ENCODE measurements at places on chromosomes 6 and 20. TPM values are rescaled to one million over a fixed set of nuclear protein-coding genes. Genes with fewer than 3 reads are reported as not detected.

- H3K36me3 ChIP-seq, result no peaks in the 10 kb centered on the region
- no peak overlapping the region for H3K4me3 ChIP-seq
- no peaks in the 10 kb centered on the region for H3K27me3 ChIP-seq
These were observed 631.3 kb upstream of the IMPG1 start for GRCh38 chr6:76703786-76704185.

DNA sequence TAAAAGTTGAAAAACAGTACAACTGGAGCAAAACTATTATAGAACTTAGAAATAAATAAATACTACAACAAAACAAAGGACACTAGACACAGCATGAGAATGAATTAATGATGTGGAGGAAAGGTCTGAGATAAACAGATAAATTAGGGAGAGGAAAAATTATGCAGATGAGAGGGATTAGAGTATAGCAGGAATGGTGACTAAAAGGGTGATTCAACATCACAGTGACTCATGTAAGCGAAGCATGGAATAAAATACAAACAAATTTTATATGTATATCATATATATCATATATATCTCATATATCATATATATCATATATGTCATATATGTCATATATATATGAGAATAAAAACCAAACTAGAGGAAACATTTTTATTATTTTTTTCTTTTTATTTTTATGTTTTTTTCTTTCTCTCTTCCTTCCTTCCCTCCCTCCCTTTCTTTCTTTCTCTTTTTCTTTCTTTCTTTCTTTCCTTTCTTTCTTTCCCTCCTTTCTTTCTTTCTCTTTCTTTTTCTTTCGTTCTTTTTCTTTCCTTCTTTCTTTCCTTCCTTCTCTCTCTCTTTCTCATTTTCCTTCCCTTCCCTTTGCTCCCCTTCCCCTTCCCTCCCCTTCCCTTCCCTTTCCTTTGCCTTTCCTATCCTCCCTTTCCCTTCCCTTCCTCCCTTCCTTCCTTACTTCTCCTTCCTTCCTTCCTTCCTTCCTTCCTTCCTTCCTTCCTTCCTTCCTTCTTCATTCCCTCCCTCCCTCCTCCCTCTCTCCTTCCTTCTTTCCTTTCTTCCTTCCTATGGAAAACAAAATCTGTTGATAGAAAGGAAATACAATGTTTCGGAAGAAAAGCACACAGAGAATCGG, 1014.6 kb downstream of the GRIK2 start:
- no peaks in the 10 kb centered on the region for H3K36me3 ChIP-seq
- DNase-seq, result no peak
- H3K4me1 ChIP-seq, result no peaks in the 10 kb centered on the region
- H3K27ac ChIP-seq, result no peak overlapping the region

- no peak overlapping the region for H3K4me3 ChIP-seq
- DNase-seq, result no peak
- H3K36me3 ChIP-seq, result no peaks in the 10 kb centered on the region
- H3K4me1 ChIP-seq, result no peaks in the 10 kb centered on the region
- H3K27me3 ChIP-seq, result no peaks in the 10 kb centered on the region
- no peak overlapping the region for H3K27ac ChIP-seq
These were observed 414.7 kb downstream of the PTPRT start for GRCh38 chr20:42775037-42775436.

DNA sequence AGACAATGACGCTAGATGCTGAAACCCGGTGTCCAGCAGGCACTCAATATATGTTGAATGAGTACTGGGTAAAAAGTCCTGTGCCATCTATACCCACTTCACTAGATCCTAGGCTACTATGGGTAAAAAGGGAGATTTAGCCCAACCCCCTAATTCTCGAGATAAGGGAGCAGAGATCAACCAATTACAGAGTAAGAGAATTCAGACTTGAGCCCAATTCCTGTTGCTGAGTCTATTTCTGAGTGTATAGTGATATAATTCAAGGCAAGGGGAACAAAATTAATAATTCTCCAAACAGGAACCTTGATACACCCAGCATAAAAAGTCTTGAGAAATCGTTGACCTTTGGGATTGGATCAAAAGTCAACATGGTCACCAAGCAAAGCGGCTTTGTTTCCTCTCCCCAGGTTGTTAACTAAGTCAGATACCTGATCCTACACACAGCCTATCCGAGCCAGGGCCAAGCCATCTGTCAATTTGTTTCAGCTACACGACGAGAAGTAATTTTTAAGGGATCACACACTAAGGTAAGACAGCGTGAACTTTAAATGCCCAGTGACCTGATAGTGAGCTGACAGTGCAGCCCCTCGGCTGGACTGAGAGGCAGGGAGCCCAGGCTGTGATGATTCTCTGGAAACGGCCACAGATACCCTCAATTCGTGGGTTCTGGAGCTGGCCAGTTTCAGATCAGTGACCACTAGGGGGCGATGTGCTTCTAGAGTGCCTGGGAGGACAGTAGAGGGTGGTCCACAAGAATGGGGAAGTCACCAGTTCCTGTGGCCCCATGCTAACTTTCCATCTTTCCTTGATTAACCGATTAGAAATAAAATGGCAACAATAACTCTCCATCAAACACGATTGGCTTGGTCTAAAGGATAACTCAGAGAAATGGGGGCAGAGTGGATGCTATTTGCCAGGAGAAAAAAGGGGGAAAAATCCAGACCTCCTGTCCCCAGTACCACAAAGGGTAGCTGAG, 46.2 kb downstream of the SLC22A23 start:
- H3K4me1 ChIP-seq, result peaks cover 100% of the 10 kb centered on the region
- no peaks in the 10 kb centered on the region for H3K27me3 ChIP-seq
- peak; percentile 95 for DNase-seq
- H3K36me3 ChIP-seq, result peaks cover 47% of the 10 kb centered on the region

- no peak overlapping the region for H3K4me3 ChIP-seq
- no peaks in the 10 kb centered on the region for H3K36me3 ChIP-seq
- no peak overlapping the region for H3K27ac ChIP-seq
- no peaks in the 10 kb centered on the region for H3K27me3 ChIP-seq
These were observed 153.1 kb downstream of the MYB start for GRCh38 chr6:135334169-135334568.

The TFEB gene
- 18.7 TPM for polyA plus RNA-seq

- H3K36me3 ChIP-seq, result no peaks in the 10 kb centered on the region
- H3K4me1 ChIP-seq, result no peaks in the 10 kb centered on the region
- no peak for DNase-seq
- H3K4me3 ChIP-seq, result no peak overlapping the region
- no peak overlapping the region for H3K27ac ChIP-seq
- no peaks in the 10 kb centered on the region for H3K27me3 ChIP-seq
These were observed 62.6 kb downstream of the TOX2 start for GRCh38 chr20:43977252-43977651.

The CST2 gene
- polyA plus RNA-seq, result not detected

DNA sequence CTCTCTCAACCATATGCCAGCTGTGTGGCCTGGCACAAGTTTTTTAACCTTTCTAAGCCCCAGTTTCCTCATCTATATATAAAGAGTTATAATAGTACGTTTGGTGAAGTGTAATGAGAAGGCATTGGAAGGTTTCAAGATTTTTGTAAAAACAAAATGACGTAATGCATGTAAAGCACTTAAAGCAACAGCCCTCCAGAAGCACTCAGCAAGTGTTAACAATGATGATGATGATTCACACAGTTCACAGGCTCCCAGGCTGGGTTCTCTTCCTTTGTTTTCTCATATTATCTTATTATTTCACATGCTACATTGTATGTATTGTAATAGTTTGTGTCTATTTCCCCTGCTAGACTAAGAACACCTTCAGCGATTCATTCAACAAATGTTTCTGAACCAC, 6.2 kb downstream of the CEP250 start:
- peaks cover 41% of the 10 kb centered on the region for H3K4me1 ChIP-seq
- no peak overlapping the region for H3K4me3 ChIP-seq
- no peak overlapping the region for H3K27ac ChIP-seq
- H3K27me3 ChIP-seq, result no peaks in the 10 kb centered on the region
- peaks cover 61% of the 10 kb centered on the region for H3K36me3 ChIP-seq
- DNase-seq, result no peak

DNA sequence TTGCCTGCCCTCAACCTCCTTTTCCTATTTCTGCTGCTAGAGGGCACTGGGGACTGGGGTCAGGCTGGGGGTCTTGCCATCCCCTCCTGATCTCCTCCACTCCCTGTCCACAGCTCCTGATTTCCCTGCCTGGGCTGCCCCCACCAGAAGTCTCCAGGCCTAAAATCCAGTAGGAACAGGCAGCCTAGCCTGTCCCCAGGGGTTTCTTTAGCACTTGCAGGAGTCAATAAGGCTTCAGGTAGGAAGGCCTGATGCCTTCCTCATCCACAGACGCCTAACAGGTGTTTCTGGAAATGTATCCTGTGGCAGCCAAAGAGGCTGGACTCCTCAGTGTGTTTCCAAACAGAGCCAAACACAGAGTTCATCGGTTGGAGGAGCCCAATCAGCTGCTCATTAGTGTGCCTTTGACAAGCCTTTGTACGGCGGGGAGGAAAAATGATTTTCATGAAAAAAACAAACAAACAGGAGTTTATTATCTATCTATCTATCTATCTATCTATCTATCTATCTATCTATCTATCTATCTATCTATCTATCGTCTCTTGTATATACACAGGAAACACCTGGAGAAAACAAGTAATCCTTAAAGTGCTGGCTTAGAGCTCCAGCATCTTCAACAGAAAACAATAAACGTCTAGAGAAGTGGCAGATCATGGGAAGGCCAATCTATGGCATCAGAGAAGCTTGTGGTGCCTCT, 3.7 kb upstream of the RAET1E start:
- no peak for DNase-seq
- H3K27ac ChIP-seq, result no peak overlapping the region

The ADGRF1 gene
- polyA plus RNA-seq, result not detected

DNA sequence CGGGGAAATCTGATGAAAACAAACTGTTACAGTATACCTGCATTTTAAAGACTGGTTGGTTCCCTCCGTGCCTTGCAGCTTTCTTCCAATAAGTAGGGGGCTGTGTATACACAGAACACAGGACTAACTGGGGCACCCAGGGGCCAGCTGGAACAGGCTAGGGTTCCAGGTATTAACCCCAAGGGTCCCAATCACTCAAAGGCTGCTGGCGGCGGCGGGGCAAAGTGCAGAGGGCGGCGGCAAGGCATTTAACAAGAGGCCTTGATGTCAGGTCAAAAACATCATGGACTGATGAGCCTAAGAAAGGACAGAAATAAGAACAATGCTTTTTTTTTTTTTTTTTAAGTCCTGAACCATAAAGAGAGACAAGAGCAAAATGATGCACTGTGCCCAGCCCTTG, 2.5 kb downstream of the PMEPA1 start:
- no peaks in the 10 kb centered on the region for H3K36me3 ChIP-seq
- no peaks in the 10 kb centered on the region for H3K4me1 ChIP-seq
- DNase-seq, result no peak
- H3K4me3 ChIP-seq, result no peak overlapping the region
- no peak overlapping the region for H3K27ac ChIP-seq

The DTD1 gene
- polyA plus RNA-seq, result 46.7 TPM

DNA sequence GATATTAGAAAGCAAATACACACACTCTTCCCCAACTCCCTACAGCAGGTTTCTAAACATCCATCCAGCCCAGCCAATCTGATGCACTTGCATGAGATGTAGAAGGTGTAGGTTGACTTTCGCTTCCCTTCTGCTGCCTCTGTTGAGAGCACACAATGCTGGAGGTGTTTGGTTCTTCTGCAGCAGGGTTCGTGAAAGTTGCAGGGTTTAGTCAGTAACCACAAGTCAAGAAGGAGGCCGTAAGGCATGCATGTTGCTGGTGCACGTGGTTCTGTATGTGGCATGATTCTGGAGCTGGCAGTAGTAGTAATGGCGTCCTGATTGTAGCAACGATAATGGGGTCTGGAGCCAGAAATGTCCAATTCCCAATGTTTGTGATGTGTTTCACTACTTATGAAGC, 53.0 kb downstream of the DEK start:
- no peak for DNase-seq
- peaks cover 4% of the 10 kb centered on the region for H3K36me3 ChIP-seq
- no peak overlapping the region for H3K27ac ChIP-seq
- no peak overlapping the region for H3K4me3 ChIP-seq

The FAM184A gene
- polyA plus RNA-seq, result 6.5 TPM

- H3K4me1 ChIP-seq, result peaks cover 20% of the 10 kb centered on the region
- H3K27ac ChIP-seq, result peak overlapping the region; percentile 56
- no peak for DNase-seq
- H3K4me3 ChIP-seq, result peak overlapping the region; percentile 61
- no peaks in the 10 kb centered on the region for H3K27me3 ChIP-seq
- H3K36me3 ChIP-seq, result no peaks in the 10 kb centered on the region
These were observed 20.0 kb downstream of the DEF6 start for GRCh38 chr6:35317483-35318195.

DNA sequence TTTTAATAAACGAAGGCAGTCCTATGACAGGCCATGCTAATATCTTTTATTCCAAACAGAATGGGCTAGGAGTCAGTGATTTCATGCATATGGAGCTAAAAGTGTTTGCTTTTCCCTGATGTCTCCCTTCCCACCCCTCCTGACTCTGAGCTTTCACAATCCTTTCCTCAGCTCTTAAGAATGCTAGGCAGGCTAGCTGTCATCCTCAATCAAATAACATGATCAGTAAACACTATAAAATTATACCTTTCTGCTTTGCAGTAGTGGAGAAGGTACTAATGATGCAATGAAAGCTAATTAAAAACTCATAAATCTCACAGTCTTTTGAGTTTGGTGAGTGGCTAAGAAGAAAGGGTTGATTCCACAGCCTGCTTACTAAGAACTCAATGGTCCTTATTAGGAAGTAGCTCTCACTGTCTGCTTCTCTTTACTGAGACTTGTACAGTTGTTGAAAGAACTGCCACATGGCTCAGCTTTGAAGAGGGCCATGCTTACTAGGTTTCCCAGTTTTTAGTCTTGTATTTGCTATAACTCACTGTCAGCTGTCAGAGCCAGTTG, 250.9 kb upstream of the JAG1 start:
- H3K4me1 ChIP-seq, result no peaks in the 10 kb centered on the region
- H3K27me3 ChIP-seq, result peaks cover 7% of the 10 kb centered on the region
- H3K4me3 ChIP-seq, result no peak overlapping the region
- no peak for DNase-seq
- no peak overlapping the region for H3K27ac ChIP-seq

DNA sequence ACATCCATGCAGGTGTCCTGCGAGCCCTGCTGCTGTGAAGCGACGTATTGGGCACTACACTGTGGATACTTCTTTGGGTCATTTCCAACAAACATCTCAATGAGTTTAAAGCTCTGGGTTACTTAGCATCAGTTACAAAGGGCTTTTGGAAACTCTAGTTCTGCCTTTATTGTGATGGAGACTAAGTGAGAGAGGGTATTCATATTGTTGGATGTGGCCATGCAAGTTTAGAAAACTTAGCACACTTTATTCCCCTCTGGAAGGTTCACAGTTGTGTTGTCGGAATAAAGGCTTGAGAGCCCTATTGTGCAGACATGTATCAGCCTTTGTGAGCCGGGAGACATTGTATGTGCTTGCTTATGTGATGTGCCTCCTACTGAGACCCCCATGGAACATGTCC, 22.1 kb downstream of the DUSP22 start:
- H3K36me3 ChIP-seq, result no peaks in the 10 kb centered on the region
- H3K27ac ChIP-seq, result no peak overlapping the region
- H3K4me3 ChIP-seq, result no peak overlapping the region
- DNase-seq, result no peak
- H3K27me3 ChIP-seq, result no peaks in the 10 kb centered on the region

Measured in HepG2 (cell line).